Activated gamma-delta T cell treated with anti-CD3 and anti-CD28 coated beads, Interleukin-2, amount 50 U/mL, for 16 hours (primary cell): ENCODE measurements at places on chromosomes 4 and X.

DNA sequence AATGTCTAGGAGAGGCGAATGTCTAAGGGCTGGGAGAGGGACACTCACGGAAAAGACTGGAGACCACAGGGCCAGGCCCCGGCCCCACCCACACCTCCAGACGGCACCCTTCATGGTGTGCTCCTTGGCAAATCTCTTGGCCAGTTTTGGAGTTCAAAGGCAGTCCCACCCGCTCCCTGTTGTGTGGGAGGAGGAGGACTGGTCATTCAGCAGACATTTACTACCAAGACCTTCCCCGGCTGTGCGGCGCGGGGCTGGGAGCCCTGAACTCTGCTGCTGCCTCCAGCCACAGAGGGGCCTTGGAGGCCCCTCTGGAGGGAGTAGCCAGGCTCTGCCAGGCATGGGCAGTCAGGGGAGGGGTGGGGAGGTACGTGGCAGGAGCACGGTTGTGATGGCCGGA is 8.7 kb upstream of the TBC1D14 start:
- DNase-seq = no peak

GRCh38 chr4:21947791-21948346 is 703 bp downstream of the KCNIP4 start:
- DNase-seq = no peak

DNA sequence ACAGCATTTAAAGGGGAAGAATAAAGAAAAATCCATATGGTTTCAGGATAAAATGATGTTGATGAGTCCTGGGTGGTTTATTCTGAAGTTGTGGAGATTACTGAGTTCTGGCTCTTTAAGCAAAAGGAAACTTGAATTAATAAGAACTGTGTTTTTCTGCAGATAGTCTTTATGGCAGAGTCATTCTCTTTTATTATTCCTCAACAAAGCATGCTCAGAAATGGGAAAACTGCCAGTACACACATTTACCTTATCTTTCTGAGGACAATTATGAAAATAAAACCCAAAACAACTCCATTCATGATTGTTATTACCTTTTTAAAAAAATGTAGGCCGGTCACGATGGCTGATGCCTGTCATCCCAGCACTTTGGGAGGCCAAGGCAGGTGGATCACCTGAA is 58.5 kb downstream of the ADD1 start:
- no peak for DNase-seq

DNA sequence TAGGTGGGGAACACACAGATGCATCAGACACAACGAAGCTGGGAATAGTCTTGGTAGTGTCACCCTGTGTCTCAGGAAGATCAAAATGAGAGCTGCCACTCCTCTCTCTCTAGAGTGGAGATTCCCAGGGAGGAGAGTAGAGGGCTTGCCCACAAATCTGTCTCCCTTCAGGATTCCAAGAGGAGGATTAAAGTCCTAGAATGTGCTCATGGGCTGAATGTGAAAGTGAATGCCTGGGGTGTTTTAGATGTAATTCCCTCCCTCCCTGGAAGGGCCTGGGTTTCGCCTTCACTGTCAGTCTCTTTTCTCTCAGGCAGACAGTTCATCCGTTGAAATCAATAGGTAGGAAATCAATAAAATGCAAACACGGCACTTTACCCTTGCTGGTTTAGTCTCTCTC is 282.6 kb upstream of the PPARGC1A start:
- DNase-seq = no peak

- DNase-seq = no peak
Observed at GRCh38 chrX:135328421-135329005, 19.2 kb downstream of the ETDC start.

GRCh38 chr4:64520421-64520820 is 111.2 kb upstream of the TECRL start:
- no peak for DNase-seq

- no peak for DNase-seq
Observed at GRCh38 chrX:23012162-23012561, 12.4 kb downstream of the DDX53 start.

GRCh38 chrX:7233580-7234406 is 85.8 kb upstream of the PUDP start:
- no peak for DNase-seq

GRCh38 chr4:140753329-140753728 is 2.9 kb downstream of the TBC1D9 start:
- DNase-seq = no peak

DNA sequence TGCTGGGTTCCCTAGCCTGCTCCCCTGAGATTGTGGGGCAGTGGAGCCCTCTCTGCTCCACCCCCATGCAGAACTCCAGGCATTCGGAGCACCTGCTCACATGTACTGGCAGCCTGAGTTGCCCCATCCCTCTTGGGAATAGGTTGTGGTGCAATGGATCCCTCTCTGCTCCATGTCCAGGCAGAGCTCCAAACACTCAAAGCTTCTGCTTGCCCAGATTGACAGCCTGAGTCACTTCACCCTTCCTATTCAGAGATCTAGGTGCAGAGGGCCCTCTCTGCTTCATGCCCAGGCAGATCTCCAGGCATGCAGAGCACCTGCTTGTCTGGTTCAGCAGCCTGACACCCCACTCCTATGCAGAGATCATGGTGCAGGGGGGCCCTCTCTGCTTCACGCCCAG is 18.6 kb upstream of the TEX13B start:
- DNase-seq = no peak

GRCh38 chr4:168854350-168854921 is 155.6 kb downstream of the CBR4 start:
- DNase-seq = no peak

- no peak for DNase-seq
Observed at GRCh38 chr4:70728091-70728490, 6.3 kb downstream of the RUFY3 start.

DNA sequence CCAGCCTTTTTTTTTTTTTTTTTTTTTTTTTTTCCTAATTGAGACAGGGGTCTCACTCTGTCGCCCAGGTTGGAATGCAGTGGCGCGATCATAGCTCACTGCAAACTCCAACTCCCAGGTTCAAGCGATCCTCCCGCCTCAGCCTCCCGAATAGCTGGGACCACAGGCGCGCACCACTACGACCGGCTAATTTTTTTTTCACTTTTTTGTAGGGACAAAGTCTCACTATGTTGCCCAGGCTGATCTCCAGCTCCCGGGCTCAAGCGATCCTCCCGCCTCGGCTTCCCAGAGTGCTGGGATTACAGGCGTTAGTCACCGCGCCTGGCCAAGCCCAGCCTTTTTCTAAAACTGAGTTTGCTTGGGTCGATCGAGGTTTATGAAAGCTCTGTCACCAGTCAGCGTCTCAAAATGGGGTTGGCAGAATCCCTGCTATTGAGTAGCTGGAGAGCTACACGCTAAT is 1.3 kb upstream of the OTUD5 start:
- no peak for DNase-seq

- no peak for DNase-seq
Observed at GRCh38 chr4:110902500-110902899, 279.6 kb upstream of the PITX2 start.

- DNase-seq = no peak
Observed at GRCh38 chrX:86033385-86033784, 14.0 kb downstream of the CHM start.

DNA sequence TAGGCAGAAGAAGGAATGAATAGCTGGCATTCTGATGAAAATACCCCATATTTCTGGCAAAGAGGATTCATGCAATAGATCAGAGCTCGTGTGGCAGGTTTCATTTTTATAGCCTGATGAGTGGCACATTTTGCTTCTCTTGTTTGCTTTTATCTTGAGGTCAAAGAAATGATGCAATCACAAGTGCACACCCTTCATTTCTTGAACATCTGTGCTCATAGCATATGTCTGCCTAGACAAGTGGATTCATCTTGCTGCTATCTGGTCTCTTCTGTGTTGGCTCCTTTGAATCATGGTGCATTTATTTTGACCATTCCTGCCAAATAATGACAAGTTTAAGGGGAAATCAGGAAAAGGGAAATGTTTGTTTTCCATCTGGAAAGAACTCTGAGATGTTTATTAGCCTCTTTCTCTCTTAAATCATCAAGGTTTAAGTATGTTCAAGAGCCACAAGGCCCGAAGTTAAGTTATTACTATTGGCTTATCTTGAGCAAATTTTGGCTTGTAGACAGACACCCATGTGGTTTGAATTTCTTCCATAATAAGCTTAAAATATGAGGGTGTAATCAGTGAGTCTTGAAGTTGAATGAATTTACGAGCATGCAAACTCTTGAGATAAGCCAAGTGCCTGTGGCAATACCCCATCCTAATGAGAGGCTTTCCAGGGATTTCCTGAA is 59.3 kb upstream of the HS3ST1 start:
- DNase-seq = no peak

- no peak for DNase-seq
Observed at GRCh38 chr4:82842593-82842992, 44.0 kb upstream of the SCD5 start.

DNA sequence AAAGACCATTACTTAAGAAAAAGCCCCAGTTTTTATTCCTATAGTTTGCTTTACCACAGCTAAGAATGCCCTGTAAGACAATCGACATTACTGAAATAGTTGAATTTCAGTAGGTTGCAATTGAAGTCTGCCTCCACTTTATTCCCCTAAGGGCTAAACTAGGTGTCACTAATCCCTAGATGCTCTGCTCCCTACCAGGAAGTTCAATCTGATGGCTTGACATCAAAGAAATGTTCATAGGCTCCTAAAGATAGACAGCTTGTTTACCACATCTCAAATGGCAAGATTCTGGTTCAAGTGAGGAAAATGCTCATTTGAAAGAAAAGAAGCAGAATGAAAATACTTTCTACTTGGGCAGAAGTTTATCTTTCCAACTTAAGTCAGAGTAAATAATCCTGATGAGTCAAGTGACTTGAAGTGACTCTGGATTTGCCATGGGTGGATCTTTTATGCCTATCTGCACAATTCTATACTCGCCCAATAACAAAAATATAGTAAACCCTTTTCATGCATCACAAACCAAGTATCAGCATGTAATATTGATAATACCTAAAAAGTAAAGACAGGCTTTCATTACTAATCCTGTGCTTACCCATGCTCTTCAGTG is 117.2 kb downstream of the SH3RF1 start:
- no peak for DNase-seq

DNA sequence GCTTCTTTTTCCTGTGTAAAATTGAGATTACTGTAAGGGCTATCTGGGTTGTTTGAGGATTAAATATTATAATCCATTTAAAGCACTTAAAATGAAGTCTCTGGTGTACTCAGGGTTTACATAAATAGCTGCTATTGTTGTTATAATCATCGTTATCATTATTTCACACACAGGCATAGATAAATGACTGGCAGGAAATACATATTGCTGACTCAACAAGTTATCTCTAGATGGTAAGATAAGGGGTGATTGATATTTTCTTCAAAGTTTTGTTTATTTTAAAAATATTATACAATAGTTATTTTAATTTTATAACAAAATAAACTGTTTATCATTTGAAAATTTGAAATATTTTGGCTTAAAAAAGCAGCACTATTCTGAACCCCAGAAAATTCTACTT is 134.3 kb upstream of the DCAF12L2 start:
- DNase-seq = no peak

DNA sequence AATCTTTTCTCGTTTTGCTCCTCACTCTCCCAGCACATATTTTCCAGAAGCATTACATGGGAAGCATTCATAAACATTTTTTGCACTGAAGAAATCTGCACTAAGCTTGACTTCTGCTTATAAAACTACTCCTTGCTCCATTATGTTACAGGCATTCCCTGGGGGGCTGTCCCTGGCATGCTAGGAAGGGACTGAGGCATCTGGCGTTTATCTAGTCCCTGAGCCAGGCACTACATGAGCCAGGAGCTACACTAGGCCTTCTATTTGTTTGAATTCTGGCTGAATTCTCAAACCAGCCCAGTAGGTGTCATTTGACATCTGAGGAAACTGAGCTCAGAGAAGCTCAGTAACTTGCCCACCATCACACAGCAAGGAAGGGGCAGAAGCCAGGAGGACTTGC is 43.3 kb downstream of the NHSL2 start:
- no peak for DNase-seq

DNA sequence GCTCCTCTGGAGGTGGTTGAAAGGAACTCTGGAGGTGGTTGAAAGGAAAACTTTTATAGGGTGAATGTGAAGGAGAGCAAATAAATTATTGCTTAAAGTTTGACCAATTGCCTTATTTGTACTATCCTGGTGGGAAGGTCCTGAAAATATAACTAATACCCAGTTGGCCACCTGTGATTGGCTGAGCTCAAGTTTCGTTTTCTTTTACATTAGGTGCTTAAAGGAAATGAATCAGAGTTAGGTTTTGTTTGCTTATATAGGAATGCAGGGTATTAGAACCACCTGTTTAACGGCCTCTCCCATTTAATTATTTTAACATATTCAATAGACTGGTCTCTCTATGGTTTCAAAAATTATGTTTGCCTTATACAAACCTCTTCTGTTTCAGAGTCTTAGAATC is 497.6 kb downstream of the PRR32 start:
- no peak for DNase-seq

- DNase-seq = peak; percentile 25
Observed at GRCh38 chrX:132737743-132738142, 220.7 kb downstream of the HS6ST2 start.

DNA sequence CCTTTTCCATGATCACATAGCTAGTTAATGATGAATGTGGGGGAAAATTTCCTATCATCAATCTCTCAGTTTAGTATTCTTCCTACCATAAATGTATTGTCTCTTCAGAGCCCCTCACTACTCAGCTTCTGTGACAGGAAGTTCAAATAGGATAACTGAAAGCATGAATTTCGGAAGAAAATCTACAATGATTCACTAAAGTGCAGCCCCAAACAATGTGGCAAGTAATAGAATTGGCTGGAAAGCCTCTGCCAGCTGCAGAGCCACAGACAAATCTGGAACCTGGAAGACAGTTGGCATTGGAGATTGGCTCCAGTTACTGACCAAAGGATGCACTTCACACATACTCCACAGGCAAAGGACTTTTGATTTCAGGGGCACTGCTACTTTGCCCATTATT is 35.2 kb downstream of the EGF start:
- DNase-seq = no peak

DNA sequence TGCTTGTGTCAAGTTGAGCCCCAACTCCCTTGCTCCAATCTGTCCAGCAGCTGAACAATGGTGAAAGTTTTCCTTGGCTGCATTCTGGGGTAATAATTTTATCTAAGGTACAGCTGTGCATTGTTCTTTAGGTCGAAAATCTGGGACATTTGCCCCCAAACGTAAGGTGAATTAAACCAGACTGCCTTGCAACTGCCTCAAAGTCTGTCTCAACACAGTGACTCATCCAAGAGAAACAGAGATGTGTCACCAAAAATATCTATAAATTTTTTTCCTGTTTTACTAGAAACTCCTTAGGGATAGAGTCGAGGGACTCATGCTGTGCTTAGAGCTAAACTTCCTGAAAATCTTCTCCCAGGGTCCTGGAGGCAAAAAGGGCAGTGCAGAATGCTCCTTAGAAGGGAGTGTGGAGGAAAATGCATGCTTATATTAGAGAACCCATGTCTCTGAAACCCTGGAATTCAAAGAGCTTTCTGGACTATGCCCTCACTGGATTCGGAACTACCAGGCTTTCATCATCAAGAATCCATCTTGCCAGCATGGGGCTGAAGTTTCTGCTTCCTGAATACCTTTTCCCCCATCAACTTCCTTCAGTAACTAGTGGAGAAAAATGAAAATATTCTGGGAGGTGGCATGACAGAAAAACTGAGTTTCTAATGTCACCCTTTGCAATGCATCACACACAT is 115.7 kb downstream of the PALLD start:
- DNase-seq = no peak

GRCh38 chrX:53253293-53254020 is 27.9 kb downstream of the IQSEC2 start:
- DNase-seq = no peak

- DNase-seq = no peak
Observed at GRCh38 chr4:69787879-69788278, 27.5 kb upstream of the SULT1B1 start.
